ENCODE measurements at places on chromosomes 11 and 22.

DNA sequence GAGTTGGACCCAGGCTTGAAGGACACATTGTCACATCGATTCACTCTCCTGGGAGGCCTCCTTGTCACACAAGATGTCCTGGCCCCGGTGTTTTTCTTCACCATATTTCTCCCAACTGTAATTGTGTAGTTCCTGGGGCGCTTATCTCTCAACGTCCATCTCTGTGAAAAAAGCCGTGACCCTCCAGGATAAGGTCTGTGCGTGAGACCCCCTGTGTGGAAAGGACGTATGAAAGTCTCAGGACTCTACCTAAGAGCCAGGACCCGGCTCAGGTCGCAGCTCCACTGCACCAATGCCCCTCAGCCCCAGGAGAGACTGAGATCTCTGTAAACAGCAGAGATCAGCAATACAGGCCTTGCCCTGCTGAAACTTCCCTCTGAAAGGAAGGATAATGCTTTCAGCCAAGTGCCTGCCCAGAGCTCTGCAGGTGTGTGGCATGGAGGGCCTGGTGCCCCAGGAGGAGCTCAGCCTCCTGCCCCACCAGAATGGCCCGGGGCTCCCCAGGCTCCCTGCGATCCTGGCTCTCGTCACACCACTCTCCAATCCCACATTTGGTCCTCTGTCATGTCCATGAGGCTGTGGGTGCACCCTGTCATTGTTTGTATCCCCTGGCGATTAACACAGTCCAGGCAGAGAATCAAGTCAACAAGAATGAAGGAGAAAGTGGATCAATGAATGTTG, 119.2 kb upstream of the TMEM45B start:
- no peak for DNase-seq

DNA sequence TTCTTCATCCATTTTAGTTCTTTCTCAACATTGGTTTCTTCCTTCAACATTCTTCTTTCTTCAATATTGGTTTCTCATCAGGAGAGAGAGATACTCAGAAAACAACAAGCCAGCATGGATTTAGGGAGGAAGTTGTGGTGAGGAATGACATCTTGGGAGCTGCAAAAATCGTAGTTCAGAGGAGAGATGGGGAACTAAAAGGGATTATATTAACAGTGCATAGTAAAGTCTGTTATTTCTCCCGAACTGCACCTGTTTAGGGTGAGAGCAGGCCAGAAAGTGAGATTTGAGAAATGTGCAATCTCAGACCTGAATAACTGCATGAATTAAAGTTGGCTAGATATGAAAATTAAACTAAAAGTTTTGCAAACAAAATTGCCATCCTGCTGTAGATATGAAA, 94.5 kb downstream of the CASP12 start:
- DNase-seq, result no peak

DNA sequence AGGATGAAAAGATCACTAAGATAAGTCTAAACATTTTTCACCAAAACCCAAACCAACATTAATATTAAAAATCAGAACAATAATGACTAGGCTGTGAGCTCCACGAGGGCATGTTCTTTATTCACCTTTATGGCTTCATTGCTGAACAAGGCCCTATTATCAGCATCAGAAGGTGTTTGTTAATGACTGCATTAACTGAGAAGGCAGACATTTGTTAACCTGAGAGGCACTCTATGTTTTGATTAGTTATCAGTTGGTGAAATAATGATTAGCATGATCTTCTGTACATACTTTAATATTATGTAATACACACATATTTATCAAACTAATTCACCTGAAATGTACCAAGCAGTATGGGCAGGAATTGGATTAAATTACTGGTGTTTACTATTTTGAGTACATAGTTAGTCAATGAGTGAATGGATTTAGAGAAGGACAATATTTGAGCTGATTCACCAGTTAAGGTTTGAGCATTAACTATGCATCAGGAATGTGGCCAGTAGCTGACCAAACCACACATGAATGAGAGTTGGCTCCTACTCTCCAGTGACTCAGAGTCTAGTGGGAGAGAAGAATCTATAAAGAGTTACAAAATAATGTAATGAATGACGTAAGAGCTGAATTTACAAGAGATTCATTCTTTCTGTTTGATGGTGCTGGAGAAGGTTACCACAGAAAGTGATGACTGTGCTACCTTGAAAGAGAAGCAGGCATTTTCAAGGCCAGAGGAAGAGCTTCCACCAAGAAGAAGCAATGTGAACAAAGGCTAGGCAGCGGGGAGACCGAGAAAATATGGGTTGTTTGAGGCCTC, 6.7 kb downstream of the IL18 start:
- no peak for DNase-seq

- DNase-seq, result no peak
Measured at GRCh38 chr11:66388780-66389386, 17.3 kb upstream of the SLC29A2 start.

DNA sequence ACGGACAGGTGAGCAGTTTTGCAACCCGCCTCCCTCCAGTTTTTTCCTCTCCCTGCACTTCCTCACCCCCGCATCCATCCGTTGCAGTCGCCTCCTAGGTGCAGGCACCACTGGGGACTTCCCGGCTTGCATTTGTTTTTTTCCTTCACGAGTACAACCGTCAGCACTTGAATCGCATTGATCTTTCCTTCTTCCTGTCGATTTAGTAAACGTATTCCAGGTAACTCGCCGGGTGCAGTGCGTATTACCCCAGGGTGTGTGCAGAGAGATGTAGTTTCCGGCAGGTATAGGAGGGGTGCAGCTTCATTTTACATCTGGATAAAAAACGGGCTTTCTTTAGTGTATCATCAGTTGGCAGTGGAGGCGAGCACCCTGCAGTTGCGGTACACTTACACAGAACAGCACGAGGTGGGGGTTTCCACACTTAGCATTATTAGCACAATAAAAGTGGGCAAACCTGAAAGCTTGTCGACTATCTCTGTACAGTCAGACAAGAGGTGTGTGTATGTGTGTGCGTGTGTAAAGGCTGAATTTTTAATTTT, at the start of gene SORL1-AS1:
SORL1-AS1 (minus strand) TSS at position 359 of the 542 bp plus-strand sequence.
- no peak for DNase-seq

DNA sequence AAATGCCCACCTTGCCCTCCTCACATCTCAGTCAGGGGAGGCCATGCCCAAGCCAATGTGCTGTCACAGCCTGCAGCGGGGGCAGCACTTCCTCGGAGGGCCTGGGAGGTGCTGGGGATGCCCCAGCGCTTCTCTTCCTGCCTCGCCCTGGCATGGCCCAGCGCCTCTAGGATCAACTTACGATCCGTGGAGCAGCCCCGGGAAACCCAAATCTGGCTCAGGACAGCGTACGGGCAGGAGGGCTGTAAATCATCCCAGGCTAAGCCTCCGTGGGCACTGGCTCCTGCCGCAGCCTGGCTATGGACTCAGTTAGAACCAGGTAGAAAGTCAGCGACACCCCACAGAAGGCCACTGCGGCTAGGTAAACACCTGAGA, 60.9 kb upstream of the EMID1 start:
- no peak for DNase-seq

DNA sequence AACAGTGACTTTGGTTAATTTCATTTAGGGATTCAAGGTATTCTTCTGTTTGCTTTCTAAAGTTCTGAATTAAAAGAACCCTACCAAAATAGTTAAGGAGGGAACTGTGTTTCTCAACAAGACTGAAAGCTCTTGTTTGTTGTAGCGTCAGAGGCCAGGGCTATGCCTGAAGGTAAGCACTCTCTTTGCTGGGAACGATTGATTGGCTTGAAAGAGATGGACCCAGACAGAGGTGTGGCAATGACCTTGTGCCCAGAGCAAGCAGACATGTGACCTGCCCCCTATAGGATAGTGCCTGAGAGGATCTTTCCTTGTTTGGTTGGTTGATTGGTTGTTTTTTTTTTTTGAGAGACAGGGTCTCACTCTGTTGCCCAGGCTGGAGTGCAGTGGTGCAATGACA, 68.3 kb upstream of the CECR2 start:
- DNase-seq, result no peak

DNA sequence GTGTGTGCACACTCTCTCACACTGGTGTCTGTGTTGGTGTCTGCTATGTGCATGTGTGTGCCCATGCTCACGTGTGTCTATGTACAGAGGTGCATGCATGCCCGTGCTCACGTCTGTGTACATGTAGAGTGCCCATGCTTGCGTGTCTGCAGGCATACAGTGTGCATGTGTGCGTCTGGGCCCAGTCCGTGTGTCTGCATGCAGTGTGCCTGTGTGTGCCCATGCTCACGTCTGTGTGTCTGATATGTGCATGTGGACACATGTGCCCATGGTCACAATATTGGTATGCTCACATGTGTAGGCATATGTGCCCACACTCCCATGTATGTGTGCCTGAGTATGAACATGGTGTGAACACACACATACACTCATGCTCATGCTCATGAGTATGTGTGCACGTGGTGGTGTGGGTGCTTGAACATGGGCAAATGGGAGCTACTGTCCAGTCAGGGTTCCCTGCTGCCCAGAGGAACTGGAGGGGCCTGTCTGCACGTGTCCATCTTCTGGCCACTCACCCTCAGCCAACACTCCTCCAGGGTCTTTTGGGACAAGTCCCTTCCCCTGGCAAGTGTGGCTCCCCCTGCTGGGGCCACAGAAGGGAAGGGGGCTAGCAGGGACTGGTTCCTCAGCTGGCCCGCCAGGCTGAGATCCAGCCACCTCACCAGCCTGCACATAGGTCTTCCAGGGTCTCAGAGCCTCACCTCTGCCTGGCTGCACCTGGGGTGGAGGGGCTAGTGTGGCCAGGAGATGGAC, 7.3 kb upstream of the TBX1 start:
- DNase-seq, result no peak

DNA sequence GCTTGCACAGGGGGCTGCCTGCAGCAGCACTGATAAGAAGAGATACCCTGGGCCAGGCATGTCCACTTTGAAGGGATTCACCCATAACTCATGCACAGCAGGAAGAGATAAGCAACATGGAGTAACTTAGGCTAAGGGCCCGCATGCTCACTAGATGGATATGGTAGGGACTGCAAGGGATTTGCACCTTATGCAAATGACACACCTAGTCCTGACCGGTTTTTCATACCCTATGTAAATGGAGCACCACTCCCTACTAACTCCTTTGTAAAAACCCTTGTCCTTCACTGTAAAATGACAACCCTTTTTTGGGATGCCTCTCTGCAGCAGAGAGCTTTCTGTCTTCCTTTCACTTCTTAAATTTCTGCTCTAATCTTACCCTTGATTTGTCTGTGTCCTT, 658.9 kb upstream of the CCDC179 start:
- no peak for DNase-seq

GRCh38 chr11:45100339-45100738, 46.1 kb upstream of the PRDM11 start:
- DNase-seq, result no peak

- DNase-seq, result no peak
Measured at GRCh38 chr11:65423516-65424204, 1.1 kb downstream of the NEAT1 start.

DNA sequence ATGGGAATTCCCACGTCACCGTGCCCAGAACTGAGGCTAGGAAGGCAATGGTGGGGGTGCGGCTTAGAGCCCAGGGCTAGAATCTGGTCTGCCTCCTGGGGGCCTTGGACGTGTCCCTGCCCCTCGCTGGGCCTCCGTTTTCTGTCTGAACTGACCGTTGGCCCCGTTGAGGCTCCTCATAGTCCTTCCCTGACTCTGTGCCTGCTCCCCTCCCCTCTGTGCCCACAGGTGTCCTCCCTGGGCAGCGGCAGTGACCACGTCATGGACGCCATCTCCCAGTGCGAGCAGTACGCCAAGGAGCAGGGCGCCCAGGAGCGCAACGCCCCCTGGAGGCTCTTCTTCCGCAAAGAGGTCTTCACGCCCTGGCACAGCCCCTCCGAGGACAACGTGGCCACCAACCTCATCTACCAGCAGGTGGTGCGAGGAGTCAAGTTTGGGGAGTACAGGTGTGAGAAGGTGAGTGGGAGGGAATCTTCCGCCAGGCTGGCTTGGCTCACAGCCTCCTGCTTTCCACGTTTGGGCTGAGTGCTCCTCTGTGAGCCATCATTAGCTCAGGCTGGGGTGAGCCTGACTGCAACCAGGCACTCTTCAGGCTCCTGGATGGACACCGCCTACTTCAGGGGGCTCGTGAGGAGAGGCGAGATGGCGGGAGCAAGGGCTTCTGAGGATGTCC, 63.9 kb downstream of the MYO7A start:
- no peak for DNase-seq

DNA sequence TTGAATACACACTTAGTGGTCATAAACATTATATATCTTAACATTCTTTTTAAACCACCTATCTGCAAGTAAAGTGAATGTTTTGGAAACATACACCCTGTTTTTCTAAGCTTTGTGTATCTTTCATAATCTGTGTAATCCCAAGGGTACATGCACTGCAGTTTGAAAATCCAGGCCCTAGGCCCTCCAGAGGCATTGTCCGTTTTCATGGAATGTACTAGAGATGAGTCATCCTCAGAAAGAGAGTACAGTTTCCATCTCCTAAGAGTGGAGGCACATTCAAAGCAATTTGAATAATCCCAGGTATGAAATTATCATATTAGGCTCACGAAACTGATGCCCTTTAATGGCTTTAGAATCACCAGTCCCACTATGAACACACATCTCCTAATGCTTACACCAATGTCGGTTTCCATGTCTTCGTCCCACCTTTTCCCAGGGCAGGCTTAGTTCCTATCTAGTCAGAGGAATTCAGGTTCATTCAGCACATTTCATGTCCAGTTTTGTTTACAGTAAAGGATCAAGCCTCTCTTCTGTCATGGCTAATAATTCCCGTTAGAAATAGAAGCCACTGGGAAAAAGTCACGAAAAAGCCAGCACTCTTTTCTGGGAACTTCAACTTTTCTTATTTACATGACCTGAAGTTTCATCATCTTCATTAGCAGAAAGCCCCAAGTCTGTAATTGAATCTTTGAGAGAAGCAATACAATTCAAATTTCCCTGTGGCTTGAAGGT, 39.5 kb upstream of the CD44 start:
- no peak for DNase-seq

- no peak for DNase-seq
Measured at GRCh38 chr22:40817737-40818136, 1.4 kb downstream of the SLC25A17 start.

DNA sequence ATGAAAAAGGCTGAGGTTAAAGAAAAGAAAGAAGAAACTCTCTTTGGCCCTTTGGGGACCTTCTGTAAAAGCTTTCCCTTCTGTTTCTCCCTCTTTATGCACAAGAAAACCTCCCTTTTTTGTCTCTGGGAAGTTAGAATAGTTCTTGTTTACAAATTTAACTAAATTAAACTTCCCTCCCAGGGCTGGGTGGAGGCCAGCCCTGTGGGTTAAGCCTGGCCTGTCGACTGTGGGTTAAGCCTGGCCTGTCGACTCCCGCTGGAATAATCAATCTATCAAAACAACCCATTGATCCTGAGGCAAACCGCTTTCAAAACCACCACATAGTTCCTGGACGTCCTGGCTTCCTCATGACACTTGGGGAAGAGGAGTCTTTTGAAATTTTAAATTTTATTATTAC, 1.2 kb upstream of the DRG1 start:
- DNase-seq, result no peak

DNA sequence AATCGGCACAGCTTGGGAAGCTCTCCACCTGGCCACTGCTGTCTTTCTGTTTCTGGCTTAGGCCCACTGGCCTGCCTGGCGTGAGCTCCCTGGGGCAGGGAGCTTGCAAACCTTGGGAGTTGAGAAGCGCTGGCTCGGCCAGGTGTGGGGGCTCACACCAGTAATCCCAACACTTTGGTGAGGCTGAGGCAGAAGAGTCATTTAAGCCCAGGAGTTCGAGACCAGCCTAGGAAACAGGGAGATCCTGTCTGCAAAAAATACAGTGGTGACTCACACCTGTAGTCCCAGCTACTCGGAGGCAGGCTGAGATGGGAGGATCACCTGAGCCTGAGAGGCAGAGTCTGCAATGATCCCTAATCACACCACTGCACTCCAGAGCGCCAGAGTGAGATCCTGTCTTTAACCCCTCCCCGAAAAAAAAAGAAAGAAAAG, 4.0 kb downstream of the AP5B1 start:
- DNase-seq, result no peak
